ENCODE measurements at places on chromosomes 2 and 18.

- no peak for DNase-seq
Measured at GRCh38 chr2:45979065-45979464, 318.1 kb upstream of the EPAS1 start.

GRCh38 chr2:118974103-118974993 lies 32.4 kb downstream of the MARCO start:
- DNase-seq = no peak

DNA sequence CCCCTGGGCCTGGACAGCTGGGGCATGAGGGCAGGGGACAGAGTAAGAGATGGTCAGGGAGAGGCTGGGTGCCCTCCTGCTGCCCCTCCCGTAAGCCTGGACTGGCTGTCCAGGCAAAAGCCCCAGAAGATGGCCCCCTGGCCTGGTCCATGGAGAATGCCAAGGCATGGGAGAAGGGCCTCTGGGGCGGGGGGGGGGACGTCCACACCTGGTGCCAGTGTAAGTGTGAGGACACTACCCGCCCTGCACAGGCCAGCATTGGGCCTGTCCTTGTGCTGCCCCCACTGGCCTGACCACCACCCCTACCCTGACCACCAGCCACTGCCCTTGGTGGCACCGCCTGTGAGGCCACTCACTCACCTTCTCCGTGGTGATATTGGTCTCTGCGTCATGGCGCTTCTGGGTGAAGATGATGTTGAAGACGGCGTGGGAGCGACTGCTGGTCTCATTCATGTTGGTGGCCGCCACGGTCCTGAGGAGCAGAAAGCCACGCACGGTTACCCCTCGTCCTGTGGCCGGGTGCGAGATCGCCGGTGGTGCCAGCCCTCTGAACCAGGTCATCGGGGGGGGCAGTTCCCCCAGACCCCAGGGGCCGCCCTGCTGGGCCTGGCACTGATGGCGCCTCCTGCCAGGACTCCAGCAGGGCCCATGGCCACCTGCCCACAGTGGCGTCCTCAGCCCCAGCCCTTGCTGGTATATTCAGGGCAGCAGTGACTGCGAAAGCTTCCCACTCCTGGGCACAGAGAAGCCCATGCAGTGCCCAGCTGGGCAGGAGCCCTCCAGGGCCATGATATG lies 35.2 kb downstream of the KIF1A start:
- DNase-seq = no peak

DNA sequence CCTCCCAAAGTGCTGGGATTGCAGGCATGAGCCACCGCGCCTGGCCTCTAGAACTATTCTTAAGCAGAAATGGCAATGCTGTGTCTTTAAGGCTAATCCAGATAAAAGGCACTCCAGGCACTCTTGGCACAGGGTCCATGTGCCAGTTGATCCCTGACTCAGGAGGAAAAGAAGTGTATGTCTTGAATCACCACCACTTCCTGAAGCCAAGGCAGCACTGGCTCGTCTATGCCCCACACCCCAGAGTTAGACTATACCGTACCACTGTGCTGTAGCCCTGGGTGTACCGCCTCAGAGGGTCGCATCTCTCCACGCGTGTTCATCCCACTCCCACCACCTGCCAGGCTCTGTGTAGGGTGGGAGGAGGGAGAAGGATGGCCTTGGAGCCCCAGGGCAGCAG lies 9.0 kb downstream of the TNFRSF11A start:
- DNase-seq = no peak

- DNase-seq = no peak
Measured at GRCh38 chr18:22613788-22614187, 196.1 kb upstream of the CTAGE1 start.

DNA sequence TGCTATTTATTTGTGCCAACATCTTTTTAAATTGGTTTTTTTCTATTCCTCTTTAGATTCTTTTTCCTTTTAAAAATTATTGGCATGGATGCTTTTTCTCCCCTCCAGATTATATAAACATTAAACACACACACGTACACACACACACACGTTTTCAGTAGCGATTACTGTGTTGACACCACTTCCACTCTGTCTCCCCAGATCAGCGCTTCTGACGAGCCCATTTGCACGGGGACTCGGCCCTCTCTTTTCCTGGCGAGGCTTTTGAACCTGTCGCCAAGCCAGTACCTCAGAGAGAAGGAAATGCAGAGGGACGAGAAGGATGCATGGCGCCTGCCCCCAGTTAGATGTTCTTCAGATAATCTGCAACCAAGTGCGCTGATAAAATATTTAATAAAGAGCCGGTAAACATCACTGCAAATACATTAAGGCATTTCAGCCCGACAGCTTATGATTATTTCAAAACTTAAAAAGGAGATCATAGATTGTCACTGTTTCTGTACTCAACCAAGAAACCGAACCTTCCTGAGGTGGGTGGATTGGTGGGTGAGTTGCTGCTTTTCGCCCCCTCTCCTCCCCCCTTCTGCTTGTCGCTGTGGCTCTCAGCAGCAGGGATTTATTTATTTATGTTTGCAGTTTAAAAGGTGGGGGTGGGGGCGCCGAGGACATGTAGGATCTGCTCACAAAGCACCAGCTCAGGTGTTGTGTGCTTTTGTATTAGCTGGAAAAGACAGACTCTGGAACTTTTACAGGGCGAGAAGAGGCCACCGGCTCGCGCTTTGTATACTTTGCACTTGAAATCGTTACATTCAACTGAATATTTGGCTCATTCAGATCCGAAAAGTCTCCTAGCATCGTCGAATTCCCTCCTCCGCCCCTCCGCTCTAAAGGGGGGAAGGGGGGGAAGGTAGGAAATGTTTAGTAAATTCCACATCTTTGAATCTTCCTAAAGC lies 787 bp upstream of the TBR1 start:
- no peak for DNase-seq

DNA sequence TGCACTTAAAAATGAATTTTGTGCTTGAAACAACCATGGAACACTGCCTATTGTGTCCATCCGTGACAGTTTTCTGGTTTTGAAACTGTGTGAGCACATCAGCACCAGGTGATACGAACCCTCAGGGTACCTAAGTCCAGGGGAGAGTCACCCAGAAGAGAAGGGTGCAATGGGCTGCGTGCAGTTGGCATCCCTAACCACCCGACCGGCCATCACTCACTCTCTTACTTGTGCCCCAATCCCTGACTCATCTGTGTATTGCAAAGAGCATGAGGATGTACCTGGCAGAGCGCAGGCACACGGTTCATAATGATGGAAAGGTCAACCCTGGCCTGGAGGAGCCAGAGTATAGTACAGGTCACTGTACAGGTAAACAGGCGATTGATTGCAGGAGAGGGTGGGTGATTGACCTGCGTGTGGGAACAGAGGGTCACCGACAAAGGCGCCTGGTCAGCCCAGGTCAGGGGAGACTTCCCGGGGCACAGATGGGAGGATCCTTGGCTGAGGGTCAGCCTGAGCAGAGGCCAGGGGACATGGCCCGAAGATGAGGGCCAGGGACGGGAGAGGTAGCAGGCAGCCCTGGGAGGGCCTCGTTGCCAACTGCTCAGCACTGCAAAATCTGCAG lies 160.3 kb downstream of the SEPTIN10 start:
- DNase-seq = no peak

- DNase-seq = no peak
Measured at GRCh38 chr2:19169134-19169768, 189.2 kb downstream of the OSR1 start.

DNA sequence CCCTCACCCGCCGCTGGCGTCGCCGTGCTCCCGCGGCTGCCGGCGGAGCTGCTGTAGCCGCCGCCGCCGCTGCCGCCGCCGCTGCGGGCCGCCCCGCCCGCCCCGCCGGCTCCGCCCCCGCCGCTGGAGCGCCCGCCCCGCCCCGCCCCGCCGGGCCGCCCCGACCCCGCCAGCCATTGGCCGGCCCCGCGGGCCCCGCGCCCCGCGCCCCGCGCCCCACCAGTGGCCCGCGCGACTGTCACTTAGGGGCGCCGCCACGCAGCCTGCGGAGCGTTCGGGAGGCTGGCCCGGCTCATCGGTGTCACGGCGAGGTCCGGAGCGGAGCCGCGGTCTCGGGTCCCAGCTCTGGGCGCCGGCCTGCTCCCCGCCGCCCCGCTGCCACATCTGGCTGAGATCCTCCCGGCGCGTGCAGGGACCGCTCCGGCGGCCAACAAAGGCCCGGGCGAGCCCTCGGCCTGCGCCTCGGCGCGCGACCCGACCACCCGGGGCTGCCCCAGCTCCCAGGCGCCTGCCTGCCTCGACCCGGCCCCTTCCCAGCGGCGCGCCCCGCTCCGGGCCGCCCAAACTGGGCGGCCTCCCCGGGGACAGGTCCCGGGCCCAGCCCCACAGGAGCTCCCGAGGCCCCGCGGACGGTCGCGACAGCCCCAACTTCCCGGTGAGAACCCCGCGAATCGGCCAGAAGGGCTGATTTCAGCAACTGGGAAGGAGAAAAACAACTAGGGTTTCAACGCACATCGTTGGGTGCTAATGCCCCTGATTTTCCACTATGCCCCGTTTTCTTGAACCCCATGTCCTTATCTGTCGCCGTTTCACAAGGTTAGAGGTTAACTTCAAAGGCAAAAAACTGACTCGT lies at the start of gene MGAT4A:
Gene MGAT4A, minus strand, starts transcription at position 92 of the 853 bp plus-strand sequence. CDS start 4,800 bp downstream, outside the sequence.
- peak; percentile 52 for DNase-seq

GRCh38 chr2:18050001-18050400 lies 171.5 kb downstream of the KCNS3 start:
- DNase-seq = no peak

GRCh38 chr2:188878716-188879115 lies 95.5 kb upstream of the COL3A1 start:
- DNase-seq = no peak

- no peak for DNase-seq
Measured at GRCh38 chr18:6366776-6367175, 47.9 kb downstream of the L3MBTL4 start.

DNA sequence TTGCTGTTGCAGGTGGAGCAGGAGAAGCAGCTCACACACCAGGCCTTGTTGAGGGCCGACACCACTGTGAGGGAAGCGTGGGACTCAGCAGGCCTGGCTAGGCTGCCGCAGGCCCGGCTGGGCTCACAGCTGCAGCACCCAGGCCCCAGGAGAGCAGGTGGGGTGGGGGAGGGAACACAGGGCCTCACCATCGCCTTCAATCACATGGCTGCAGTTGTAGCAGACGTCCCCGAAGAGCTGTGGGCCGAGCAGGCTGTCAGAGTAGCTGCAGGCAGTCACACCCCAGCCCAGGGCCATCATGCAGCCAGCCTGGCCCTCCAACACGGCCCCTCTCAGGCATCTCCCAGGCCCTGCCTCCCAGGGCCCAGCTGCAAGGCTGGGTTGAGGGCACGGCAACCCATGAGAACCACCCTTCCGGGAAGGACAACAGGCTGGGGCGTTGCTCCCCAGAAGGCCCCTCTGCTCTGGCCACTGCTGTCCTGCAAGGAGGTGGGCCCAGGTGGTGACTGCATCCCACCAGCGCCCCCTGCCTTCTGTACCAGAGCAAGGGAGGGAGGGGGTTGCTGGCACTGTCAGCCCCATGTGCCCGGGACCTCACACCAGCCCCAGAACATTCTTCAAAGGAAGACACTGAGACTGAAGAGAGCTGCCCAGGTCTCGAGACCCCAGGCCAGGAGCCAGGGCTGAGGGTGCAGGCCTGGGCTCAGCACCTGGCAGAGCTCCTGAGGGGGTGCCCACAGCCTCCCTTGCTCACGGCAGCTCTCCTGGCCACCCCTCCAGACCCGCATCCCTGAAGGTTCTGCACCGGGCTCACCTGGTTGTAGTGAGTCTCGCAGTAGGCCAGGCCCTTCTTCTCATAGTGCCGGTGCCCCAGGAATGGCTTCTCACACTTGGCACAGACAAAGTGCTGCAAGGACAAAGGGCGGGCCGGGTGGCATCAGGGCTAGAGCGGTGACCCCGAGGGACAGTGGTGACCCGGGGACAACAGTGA lies 5.6 kb upstream of the GPR17 start:
- DNase-seq = no peak

GRCh38 chr2:49843314-49843713 lies 689.0 kb upstream of the FSHR start:
- DNase-seq = no peak

- DNase-seq = no peak
Measured at GRCh38 chr2:25131567-25132298, 36.6 kb downstream of the POMC start.

GRCh38 chr2:20483194-20483895 lies 36.5 kb downstream of the RHOB start:
- no peak for DNase-seq

DNA sequence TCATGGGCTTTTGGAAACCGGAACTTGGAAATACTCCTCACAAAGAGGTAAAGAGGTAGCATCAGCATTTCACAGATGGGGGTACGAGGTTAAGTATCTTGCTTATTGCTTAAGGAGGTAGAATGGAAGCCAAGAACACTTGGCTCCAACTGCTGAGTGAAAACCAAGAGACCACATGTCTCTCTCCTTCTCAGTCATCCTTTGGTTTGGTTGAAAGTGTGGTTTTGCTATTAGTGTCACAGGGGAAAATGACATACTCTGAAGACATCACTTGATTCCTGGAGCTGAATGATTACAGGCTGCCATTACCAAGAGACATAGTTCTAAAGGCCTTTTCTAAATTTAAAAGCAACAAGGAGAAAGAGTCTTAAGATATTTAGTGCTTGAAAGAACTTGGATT lies 41.5 kb downstream of the ANTXR1 start:
- no peak for DNase-seq

GRCh38 chr18:44927127-44927849 lies 246.6 kb downstream of the SETBP1 start:
- no peak for DNase-seq

DNA sequence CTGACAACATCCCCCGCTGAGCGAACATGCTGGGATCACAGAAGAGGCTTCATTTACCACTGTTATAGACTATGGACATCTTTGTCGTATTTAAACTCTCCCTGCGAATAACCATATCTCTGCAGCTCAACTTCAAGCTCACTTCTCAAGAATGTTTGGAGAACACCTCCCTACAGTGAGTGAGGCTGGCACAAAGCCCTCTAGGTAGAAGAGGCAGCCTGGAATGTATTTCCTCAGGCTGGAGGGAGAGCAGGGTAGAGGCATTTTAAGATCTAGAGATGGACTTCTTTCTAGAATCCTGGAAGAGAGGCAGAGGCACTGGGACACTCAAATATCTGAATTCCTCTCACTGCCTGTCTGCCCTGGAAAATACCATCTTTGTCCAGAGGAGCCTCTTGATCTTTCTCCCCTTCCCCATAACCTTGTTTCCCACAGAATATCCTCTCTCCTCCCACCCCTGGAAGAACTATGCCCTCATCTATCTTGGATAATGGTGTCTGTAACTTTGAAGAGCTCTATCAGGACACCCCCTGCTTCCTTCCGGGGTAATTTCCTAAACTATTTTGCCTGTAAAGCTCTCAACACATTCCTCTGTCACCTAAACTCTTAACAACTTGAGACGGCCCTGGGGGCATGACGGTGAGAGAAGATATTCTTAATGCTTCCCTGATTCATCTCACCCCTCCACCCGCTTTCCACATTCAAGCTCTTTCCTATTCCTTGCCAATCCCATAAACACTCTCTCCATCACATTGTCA lies 2.4 kb upstream of the ANTXR1 start:
- no peak for DNase-seq

- no peak for DNase-seq
Measured at GRCh38 chr2:112204411-112204810, 50.4 kb downstream of the ZC3H8 start.

DNA sequence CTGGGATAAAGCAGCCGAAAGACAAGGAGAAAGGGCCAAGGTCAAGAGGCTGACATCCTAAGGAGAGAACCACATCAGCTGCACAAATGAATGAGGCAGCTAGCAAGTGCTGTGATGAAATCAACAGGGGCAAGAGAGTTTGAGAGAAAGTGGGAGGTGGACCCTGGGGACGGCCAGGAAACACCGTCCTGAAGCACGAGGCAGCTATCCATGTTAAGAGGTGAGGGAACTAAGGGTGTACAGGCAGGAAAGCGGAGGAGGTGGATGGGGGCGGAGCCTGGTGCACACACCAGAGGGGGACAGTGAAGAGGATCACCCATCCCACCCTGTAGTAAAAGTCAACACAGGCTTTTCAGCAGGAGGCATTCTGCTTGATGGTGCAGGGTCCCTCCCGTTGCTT lies 52.4 kb downstream of the HDLBP start:
- DNase-seq = no peak
